Stimulated activated CD8-positive, alpha-beta memory T cell treated with anti-CD3 and anti-CD28 coated beads, Interleukin-7, amount 100 ng/mL, for 48 hours (primary cell): ENCODE measurements at places on chromosomes 6 and 20.

DNA sequence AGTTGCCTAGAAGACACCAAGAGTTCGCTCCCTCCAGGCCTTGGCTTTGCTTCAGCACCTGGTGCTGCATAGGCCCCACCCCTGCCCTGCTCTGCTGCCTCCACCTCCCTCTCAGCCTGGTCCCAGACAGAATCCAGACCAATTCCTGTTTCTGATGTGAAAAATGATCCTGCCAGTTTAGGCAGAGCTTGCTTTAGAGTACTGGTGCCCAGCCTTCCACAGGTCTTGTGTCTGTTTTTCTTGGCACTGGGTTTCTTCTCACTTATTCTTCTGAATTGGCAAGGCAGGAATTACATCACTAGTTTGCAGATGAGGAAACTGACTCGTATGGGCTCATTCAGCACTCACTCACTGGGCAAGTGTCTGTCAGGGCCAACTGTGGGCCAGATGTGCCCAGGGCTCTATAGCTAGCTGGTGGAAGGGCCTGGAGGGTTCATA, 53.0 kb downstream of the HLA-A start:
- DNase-seq: no peak

DNA sequence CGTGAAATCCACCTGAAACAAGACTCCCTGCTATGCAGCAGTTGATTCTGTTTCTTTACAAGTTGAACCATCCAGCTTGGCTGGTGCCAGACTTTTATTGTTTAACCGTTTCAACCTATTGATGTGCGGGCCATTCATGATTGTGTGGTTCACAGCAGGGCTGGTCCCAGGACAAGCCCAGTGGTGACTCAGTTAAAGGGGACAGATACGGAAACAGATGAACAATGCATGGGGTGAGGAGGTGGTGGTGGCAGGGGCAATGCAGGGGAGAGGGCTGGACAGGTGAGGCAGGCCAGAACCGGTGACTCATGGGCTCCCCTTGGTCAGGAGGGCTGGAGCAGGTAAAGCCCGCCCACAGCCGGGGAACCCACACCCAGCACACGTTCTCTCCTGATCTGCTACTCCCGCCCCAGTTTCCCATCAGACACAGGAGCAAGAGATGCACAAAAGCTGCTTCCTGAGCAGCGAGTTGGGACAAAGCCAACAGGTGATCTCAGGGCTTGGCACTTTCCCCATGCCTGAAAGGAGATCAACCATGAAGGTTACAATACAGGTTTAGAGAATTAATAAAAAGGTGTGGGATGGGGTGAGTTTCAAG, 232.2 kb downstream of the LY86 start:
- no peak for DNase-seq

DNA sequence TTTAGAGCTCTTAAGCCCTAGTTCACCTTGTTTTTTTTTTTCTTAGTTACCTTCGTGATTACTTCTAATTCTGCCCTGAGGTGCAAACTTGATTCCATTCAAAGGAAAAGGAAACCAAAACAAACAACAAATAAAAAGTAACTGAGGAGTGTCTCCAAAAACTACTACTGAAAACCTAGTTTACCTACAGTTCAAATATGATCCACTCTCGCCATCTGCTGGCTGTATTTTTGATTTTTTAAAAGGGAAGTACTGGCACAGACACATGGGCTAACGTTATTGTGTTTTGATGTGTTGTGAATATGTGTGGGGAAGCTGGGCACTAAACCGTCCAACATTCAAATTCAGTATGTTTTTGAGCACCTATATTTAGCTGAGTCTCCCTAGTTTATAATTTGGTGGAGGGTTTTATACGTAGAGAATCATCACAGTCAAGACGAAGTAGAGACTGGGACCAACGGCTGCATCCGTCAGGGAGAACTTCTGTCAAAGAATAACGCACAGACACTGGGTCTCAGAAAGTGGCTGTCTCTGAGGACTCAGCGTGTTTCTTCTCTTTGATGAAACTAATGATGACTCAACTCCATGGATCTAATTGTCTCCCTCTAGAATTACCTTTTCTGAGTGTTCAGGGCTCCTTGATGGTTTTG, 373.5 kb upstream of the BTBD3 start:
- no peak for DNase-seq

- DNase-seq: no peak
Measured at GRCh38 chr6:38646166-38646878, 6.6 kb upstream of the BTBD9 start.

GRCh38 chr6:24425091-24425490, 22.4 kb downstream of the MRS2 start:
- DNase-seq: no peak
